ENCODE measurements at places on chromosomes 12 and 14.

GRCh38 chr12:64400041-64400440, 4.2 kb upstream of the XPOT start:
- DNase-seq: no peak

GRCh38 chr14:54335569-54336155, 61.1 kb upstream of the CDKN3 start:
- DNase-seq: no peak

DNA sequence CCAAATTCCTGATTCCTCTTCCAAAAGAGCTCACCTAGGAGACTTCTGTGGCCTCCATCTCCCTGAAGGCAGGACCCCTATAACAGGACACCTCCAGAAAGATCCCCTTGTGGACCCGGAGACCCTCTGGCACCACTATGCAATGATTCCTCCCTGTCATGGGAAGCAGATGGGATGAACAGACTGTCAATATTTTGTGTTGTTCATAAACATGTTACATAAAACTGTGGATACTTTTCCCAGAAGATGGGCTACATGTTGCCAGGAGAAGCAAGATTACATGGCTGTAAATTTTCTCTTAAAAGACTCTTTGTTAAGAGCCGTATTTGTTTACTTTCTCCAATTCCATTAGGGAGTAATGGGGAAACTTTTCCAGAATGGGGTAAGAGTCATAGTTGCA, 52.1 kb downstream of the TUNAR start:
- no peak for DNase-seq

- DNase-seq: peak; percentile 15
Measured at GRCh38 chr14:89915114-89915878, 39.2 kb downstream of the EFCAB11 start.

- DNase-seq: no peak
Measured at GRCh38 chr12:77686760-77687159, 143.9 kb upstream of the NAV3 start.

DNA sequence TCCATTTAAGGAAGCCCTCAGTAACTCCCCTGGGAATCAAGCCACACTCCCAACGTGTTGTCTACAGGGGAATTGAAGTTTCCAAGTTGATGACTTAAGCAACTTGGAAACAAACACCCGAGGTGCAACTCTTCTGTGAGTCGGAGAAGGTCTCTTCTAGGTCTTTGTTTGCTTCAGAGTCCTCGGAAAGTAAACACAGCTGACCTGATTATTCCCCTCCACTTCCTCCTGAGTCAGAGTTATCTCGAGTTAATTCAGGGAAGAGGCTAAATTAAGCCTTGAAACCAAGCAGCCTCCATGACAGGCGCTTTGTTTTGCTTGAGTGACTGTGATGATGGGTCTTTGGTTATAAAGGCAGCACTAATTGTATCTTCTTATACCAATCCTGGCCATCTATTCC, 41.8 kb downstream of the TUNAR start:
- DNase-seq: no peak

GRCh38 chr12:3571724-3572123, 80.7 kb downstream of the PRMT8 start:
- no peak for DNase-seq

DNA sequence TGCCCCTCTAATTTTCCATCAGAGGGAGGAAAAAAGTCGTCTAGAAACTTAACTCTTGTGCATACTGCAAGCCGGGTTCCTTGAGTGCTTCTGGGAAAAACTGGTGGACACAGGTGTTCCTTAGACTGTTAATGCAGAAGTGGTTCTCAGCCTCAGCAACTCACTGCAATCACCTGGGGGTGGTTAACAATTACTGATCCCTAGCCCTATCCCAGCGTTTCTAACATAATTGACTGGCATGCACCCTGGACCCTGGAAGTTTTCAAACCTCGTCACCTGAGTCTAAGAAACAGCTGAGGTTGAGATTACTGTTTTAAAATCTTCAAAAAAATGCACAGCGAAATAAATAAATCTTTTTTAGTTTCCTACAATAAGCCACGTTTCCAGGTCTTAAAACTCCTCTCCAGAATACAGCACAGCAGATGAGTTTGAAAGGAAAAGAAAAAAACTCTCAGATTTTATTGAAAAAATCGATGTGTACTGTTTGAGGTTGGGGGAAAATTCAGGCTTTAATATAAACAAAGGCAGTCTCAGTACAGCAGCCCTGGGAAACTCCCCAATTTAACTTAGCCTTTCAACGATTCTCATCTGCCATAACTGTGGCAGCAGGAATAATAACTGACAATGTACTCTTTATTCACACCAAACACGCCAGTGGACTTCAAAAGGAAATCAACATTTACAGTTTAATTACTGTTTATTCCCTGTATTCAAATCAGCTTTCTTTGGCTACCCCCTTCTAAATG, 45.4 kb downstream of the PHLDA1 start:
- no peak for DNase-seq

DNA sequence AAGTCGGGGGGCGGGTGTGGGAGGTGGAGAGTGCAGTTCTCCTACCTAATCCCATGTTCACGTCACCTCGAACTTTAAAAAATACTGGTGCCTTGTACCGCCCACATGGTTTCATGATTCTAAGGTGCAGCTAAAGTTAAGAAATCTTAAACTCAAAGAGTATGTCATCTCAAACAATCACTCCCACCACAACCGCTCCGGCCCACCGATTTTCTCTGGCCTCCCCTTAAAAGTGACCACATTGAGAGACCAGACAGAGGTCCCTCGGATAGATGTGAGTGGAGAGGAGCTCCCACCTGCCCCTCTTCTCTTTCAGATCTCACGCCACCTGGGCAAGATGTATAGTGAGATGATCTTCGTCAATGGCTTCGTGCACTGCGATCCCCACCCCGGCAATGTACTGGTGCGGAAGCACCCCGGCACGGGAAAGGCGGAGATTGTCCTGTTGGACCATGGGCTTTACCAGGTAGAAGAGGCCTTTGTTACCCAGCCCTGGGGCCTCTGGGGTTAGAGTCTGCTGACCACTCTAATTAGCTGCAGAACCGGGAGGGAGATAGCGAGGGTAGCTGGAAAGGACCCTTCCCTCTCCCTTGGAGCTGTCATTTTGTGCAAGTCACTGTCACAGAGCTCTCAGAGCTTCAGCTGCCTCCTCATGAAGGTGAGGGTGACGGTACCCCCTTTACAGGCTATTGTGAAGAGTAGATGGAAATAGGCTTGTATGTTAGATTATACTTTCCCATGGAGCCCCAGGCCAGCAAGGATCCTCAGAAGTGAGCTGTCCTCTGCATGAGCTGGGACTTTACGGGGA, 124.4 kb downstream of the ADCK1 start:
- DNase-seq: no peak

- DNase-seq: no peak
Measured at GRCh38 chr12:114316076-114316475, 89.9 kb downstream of the TBX5 start.

GRCh38 chr12:132703641-132704040, 7.0 kb upstream of the PGAM5 start:
- DNase-seq: no peak

GRCh38 chr12:99201906-99202645, 445.5 kb upstream of the GARIN6 start:
- no peak for DNase-seq

GRCh38 chr14:39621678-39622077, 189.4 kb upstream of the FBXO33 start:
- DNase-seq: no peak

GRCh38 chr12:107731366-107731765, 29.6 kb downstream of the PRDM4 start:
- no peak for DNase-seq

DNA sequence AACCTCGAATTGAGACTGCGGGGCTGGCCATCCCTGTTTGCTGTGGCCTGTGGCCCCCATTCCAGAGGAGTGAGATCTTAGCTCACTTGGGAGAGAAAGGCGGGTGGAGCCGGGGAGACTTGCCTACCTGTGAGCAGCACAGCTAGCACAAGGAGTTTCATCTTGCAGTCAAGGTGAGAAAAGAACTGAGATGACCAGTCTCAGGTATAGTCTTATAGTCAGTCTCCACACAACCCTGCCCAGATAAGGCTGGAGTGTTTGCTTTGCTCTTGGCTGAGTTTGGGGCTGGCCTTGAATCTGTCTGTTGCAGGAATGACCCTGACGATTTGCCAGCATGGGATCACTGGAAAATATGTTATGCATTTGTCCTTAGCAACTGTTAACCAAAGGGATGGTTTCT, at the start of gene PLA2G1B:
Gene PLA2G1B, minus strand, starts transcription at position 187 of the 400 bp plus-strand sequence. Its CDS starts 26 bp downstream, at position 161.
- DNase-seq: no peak
